ENCODE measurements at places on chromosomes 13 and 19.

DNA sequence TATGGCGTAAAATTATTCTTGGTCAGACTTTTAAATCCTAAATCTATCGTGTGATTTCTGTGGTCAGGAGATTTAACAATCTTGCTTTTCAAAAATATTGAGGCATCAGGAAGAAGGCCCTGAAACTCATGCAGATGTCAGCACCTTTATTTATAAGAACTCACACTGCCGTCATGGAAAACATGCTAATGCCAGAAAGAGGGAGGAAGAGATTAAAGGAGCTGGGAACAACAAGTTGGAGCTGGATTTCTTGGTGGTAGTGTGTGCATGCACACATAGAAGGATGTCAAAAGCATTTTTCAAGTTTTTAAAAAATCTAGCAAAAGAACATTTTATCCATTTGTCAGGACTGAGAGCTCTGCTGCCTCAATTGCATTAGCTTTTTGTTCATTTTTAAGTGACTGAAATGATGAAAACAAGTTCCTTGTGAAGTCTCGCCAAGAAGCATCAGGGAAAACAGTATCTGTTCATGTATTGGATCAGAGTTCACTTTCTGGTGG lies 342.5 kb downstream of the SPRY2 start:
- DNase-seq = no peak

- DNase-seq = no peak
Observed at GRCh38 chr19:5803441-5803751, 1.5 kb upstream of the NRTN start.

DNA sequence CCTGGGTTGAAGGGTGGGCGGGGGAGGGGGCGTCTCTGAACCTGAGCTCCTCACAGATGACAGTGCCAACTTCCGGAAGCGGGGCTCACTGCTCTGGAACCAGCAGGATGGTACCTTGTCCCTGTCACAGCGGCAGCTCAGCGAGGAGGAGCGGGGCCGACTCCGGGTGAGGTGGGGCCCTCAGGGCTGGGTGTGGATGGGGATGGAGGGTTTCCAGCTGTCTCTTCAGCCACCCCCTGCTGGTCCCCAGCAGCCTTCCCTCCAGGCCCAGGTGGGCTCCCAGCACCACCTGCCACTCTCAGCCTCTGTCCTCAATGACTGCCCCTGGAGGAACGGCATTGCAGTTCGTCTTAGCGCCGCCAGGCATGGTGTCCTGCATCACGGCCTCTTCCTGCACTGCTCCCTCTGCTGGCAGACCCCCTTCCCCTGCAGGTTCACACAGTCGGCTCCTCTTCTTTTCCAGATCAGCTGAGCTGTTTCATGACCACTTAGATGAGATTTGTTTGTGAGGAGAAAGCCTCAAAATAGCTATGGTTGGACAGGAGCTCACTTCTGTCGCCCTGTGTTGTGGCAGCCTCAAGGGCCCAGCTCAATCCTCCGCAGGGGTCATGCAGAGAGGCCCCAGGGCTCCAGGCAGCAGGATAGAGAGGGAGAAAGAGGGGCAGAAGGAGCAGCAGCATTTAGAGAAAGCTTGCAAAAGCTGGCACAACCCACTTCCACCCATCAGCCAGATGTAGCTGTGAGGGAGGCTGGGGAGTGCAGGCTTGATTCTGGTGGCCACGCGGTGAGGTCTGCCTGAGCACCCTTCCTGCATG lies 2.5 kb upstream of the GARIN5A start:
- DNase-seq = no peak

GRCh38 chr13:30851697-30852096 lies 54.4 kb upstream of the MEDAG start:
- DNase-seq = no peak

Measured in stimulated activated CD4-positive, alpha-beta T cell treated with anti-CD3 and anti-CD28 coated beads, Interleukin-12 subunit alpha, Interleukin-12 subunit beta, amount 100 ng/mL, for 48 hours (primary cell).